ENCODE measurements at places on chromosomes 6 and 20.

DNA sequence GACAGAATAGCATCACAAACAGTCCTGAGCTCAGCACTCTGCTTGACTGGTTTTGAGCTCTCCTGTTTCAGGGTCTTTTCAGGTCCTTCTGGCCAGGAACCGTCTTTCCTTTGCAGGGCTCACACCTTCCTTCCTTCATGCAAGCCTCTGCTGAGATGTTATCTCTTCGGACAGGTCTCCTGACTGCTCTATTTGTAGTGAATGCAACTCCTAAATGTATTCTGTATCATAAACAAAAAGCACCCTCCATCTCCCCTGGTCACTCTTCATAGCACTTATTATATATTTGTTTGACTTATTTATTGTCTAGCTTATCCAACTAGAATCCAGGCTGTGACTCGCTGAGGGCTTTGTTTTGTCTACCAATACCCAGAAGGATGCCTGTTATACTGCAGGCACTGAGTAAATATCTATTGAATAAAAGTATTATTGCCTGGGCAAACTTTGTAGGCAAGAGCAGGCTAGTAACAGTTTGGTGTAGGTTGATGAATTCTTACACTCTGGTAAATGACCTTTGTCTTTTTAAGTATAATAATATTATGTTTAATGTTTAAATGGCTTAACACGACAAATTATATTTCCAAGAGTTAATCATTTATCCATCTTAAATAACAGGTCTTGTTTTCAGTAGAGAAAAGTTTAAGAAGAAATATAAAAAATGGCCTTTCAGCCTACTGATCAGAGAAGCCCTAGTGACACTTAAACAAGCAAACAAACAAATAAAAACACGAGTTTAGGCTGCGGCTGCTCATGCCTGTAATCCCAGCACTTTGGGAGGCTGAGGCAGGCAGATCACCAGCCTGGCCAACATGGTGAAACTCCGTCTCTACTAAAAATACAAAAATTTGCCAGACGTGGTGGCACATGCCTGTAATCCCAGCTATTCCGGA, 199.7 kb downstream of the BCAS1 start:
- DNase-seq, result no peak

DNA sequence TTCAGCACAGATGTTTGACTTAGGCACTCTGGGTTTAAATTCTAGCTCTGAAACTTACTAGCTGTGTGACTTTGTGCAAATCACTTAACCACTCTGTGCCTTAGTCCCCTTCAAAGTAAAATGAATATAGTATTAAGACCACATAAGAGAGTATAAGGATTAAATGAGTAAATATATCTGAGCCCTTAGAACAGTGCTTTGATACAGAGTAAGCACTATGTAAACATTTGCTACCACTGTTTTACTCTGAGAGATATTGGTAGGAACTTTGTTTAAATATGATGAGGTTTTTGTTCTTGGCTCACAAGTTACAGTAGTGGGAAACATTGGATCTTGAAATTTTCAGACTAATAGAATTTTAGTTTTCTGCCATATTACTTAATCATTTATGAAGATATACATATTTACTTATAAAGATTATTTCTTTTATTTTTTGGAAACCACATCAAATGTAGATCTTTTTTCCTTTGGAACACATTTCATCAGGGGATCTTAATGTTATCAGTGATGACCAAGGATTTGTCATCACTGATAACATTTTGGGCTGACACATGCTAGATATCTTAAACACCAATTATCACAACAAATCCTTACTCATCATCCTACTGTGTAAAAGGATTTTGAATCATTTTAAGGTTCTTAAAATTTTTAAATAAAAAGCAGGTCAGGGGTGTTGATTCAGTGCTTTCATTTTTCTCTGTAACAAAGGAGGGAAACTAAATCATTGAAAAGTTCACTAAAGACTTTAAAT, 226.2 kb downstream of the EYA4 start:
- no peak for DNase-seq

DNA sequence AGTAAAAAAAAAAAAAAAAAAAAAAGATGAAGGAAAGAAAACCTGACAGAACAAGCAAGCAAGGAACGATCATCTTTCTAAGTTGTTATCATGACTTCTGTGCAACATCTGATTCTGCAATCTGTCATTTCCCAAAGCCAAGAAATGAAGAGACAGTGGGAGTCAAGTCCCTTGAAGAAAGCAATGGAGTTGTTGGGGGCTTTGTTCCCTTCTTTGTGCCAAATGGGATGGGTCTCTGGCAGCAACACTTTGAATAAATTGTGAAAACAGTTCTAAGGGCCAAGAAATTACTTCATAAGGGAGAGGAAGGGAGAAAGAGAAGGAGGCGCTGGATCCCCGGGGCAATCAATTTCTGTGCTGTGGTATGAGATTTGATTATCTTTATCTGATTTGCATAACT, 33.3 kb upstream of the RSPO3 start:
- no peak for DNase-seq

DNA sequence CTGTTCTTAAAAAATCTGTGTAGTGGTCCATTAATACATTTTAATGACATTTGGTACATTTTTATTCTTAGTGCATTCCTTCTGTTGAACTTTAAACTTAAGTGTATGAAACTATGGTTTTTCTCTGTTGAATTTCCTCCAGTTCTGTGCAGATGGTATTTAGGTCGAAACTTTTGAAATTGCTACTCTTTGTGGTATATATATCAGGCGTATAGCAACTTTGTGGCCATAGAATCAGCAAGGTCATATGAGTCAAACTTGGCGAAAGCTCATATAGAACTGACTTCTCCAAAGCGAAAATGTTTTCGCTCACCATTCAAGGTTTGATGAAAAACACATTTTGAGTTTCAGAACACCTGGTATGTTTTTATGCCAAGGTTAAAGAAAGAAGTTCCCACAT, 93.7 kb downstream of the MAP3K4 start:
- DNase-seq, result no peak

- DNase-seq, result no peak
These were observed 7.4 kb upstream of the UBR2 start for GRCh38 chr6:42556462-42556861.

- no peak for DNase-seq
These were observed 275.6 kb downstream of the TFAP2B start for GRCh38 chr6:51094271-51094670.
